Esophagus squamous epithelium (tissue), 5 donors: ENCODE measurements at places on chromosomes 12 and 14. TPM values are rescaled to one million over a fixed set of nuclear protein-coding genes. Genes with fewer than 3 reads are reported as not detected.
A peak's percentile ranks its signal among the peaks of the same experiment; 100 is the strongest.

Gene NAV3
- 3.0 TPM for total RNA-seq

Gene PLBD1
- 32.4 TPM for total RNA-seq

Gene NKX2-8
- total RNA-seq: 3.4 TPM

Gene RBP5
- total RNA-seq: not detected

Gene SYCP3
- 0.38 TPM for total RNA-seq

Gene FSCB
- not detected for total RNA-seq

Gene TCL1A
- total RNA-seq: not detected

Gene NRIP2
- total RNA-seq: not detected

Gene KIF26A
- 0.80 TPM for total RNA-seq

Gene CCDC92
- 10.4 TPM for total RNA-seq

GRCh38 chr14:67955261-67955660 lies 135.7 kb downstream of the RAD51B start:
- no peak for DNase-seq

DNA sequence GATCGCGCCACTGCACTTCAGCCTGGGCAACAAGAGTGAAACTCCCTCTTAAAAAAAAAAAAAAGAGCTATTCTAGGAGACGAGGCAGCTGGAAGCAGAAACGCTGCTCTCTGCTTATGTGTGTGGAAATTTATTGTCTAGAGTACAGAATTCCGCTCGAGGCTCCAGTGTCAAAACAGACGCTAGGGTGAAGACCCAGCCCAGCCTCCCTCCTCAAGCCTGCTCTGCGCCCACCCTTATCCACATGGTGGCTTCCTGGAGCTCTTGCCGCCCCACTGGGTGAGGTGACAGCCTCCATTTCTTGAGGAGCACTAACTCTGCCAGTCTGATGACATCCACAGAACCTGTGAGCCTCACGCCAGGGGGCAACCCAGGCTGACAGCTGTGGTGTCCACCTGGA lies 49.5 kb upstream of the DLK1 start:
- DNase-seq: no peak

GRCh38 chr12:95755261-95755865 lies 35.2 kb downstream of the NTN4 start:
- no peak for DNase-seq

GRCh38 chr14:21749306-21749868 lies 75.8 kb upstream of the OR4E1 start:
- no peak for DNase-seq

DNA sequence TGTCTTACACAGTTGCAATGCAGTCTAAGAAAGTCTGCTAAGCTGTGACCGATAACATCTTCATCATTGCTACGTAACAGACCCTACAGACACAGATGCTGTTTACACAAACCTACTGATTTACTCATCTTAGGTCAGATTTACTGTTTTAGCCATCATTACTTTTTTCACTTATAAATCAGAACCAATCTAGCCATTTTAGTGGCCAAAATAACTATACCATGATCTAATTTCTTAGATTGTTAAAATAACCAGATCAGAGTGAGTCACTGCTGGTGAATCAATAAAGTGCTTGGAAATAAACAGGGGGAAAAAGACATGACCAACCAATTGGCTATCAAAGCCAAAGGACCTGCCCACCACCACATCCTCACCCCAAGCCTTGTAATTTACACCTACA lies 57.0 kb upstream of the FOXN3 start:
- no peak for DNase-seq

- DNase-seq: no peak
These were observed 395.0 kb downstream of the ZFP36L1 start for GRCh38 chr14:68397822-68398221.

DNA sequence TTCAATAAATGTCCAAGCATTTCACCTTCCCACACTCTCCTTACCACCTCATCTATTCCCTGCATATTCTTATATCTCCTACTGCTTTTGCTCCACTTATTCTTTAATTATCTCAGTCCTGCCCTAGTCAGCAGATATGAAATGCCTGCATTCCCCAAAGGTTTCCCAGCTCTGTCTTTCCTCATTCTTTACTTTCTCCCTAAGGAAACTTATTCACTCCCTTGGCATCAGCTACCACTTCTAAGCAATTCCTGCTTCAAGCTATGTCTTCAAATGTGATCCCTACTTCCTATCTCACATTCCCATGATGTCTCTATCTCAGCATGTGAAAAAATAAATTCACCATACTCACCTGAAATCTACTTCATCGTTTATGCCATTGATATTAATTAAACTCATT lies 111.8 kb downstream of the CAPZA3 start:
- no peak for DNase-seq

GRCh38 chr14:69037790-69038454 lies 58.8 kb upstream of the ACTN1 start:
- DNase-seq: no peak

GRCh38 chr14:31043379-31043778 lies 17.2 kb upstream of the STRN3 start:
- DNase-seq: no peak

DNA sequence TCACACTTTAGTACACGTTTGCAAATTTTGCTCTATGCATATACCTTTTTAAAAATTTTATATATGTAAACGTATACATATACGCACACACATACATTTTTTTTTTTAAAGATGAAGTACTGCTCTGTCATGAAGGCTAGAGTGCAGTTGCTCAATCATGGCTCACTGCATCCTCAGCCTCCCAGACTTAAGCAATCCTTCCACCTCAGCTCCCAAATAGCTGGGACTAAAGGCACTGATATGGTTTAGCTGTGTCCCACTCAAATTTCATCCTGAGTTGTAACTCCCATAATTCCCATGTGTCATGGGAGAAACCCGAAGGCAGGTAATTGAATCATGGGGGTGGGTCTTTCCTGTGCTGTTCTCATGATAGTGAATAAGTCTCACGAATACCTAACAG lies 220.8 kb upstream of the CAND1 start:
- DNase-seq: no peak

- no peak for DNase-seq
These were observed 152.1 kb downstream of the SLC8A3 start for GRCh38 chr14:70036665-70037064.

- DNase-seq: no peak
These were observed 251.0 kb upstream of the FOXG1 start for GRCh38 chr14:28515571-28515970.

- DNase-seq: no peak
These were observed 5.3 kb downstream of the SLC5A8 start for GRCh38 chr12:101204602-101205304.

- no peak for DNase-seq
These were observed at the start of gene BMAL2 for GRCh38 chr12:27332714-27333402. TSS of gene BMAL2 (plus strand) at chr12:27332836. CDS start at chr12:27333073, 237 bp downstream.

DNA sequence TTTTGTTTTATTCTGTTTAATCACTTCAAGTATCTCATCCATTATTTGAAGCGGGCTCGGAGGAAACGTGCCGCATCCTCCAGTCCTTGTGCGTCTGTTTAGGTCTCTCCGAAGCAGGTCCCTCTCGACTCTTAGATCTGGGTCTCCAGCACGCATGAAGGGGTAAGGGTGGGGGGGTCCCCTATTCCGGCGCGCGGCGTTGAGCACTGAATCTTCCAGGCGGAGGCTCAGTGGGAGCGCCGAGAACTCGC lies 311 bp upstream of the LGR5 start:
- no peak for DNase-seq

DNA sequence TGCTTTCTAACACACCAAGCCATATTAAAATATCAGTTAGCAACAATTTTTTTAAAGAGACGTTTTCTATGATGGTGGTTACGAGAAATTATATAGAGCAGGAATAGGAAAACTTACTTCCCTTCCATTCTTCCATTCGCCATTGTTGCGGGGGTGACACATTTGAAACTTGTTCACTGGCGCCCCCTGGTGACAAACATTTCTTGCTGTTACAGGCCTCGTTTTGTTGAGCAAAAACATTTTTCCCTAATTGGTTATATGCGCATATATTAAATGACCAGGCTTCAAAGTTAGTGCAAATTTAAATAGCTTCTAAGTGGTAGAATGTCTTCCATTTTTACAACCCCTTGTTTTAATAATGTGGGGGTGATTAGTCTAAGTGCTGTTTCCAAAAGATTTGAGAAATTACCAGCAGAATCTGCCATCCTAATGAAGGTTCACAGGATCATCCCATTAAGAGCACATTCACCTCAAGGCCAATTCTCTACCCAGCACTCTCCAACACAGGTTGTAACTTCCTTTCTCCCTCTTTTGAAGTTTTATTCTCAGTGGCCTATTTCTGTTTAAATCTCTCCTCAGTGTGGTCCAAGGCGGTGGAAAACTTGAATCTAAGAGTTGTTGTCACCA lies 1124.7 kb downstream of the FLRT2 start:
- DNase-seq: no peak

GRCh38 chr14:63203618-63204406 lies 431 bp upstream of the RHOJ start:
- DNase-seq: peak; percentile 7

DNA sequence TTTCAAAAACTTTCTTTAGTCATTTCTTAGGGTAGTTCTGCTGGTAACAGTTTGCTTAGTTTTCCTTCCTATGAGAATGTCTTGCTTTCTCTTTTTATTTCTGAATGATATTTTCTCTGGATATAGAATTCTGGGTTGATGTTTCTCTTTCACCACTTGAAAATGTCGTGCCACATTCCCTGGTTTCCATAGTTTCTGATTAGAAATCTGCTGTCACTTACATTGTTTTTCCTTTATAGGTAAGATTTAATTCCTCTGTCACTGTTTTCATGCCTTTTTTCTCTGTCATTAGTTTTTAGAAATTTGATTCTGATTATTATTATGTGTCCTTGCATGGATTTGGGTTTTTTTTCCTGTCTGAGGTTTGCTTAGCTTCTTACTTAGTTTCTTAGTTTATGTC lies 77.3 kb upstream of the PCNX4 start:
- DNase-seq: no peak

GRCh38 chr14:47596232-47596631 lies 79.2 kb downstream of the MDGA2 start:
- DNase-seq: no peak

GRCh38 chr12:127214186-127214585 lies 1052.8 kb upstream of the TMEM132C start:
- no peak for DNase-seq

DNA sequence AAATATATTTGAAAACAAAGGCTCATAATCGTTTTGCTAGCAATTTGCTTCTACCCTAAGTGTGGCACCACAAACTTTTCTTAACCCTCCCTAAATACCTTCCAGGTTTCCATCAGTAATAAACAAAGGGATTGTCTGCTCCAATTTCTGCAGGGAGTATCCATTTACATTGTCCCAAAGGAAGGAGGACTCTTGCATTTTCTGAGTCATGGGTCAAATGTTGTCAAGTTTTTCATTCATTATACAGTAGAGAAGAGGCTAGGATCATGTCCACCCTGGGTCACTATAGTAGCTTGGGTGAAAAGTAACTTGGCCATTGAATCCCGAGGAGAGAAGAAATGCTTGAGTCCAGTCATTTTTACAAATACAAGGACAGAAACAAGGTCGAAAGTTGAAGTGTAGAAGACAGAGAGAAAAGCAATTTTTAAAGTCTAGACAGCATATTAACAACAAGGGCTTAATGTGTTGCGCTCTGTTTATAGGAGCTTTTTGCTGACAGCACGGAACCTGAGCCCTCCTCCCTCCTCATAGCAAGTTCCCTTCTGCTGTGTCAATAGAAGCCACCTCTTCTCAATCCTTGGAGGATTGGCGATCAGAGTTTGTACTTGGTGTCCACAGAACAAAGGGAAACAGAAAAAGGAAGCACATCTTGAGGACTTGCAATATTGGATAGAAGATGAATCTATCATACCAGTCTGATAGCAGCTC lies 53.1 kb downstream of the TMEM30B start:
- DNase-seq: no peak

GRCh38 chr12:4918950-4919660 lies 9.4 kb downstream of the KCNA1 start:
- DNase-seq: no peak

- no peak for DNase-seq
These were observed 3.2 kb downstream of the MGST1 start for GRCh38 chr12:16350682-16351081.

DNA sequence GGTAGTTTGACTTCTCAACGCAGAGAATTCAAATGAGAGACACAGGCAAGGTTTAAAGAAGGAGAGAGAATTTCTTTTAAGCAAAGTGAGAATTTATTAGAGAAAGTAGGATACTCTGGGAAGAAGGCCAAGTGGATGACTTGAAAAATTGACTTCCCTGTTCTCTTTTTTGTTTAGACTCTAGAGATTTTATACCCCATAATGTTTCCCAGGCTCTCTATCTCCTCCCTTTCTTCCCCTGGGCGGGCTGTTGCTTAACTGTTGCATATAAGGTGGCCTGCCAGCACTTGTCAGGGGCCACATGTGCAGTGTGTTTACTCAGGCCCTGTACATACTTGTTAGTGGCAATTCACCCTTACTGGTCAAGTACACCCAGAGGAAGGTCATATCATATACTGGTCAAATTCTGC lies 403.7 kb downstream of the SLC6A15 start:
- no peak for DNase-seq

DNA sequence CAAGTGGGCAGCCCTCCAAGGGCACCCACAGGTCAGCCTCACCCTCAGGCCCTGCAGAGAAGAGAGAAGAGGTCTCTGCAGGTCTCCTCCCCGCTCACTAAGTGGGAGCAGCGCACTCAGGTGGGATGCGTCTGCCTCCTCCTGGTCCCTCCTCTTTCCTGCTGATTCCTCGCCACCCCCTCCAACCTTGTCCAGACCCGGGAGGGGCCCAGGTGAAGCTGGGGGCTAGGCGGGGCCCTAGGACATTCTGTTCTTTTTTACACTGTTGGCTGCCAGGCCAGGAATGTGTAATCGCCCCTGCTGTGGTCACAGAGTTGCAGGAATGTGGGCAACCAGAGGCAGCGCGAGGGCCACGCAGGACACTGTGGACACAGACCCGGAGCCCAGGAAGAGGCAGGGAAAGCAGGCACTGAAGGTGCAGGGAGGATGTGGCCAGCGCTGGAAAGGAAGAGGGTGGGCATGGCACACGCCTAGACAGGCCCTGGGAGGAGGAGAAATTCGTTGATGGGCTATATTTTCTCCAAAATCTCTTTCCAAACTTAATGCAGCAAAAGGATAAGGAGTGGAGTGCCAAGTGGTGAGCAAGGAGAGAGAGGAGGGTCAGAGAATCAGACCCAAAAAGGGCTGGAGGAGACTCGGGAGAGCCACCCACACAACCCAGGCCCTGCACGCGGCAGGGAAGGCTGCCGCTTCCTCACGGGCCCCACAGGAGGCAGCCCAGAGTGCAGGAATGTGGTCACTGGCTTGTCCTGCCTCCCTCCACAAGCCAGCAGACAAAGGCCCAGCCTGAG lies 911 bp upstream of the SCNN1A start:
- no peak for DNase-seq
